ENCODE measurements at places on chromosomes 1 and 21. TPM values are rescaled to one million over a fixed set of nuclear protein-coding genes. Genes with fewer than 3 reads are reported as not detected.

The GPR25 gene
- total RNA-seq: not detected

The YBX1 gene
- 682 TPM for total RNA-seq

The FMO5 gene
- total RNA-seq: 0.19 TPM

The WNT4 gene
- not detected for total RNA-seq

The PTGFRN gene
- 74.1 TPM for total RNA-seq

The DCST1 gene
- not detected for total RNA-seq

Data from regular cardiac myocyte (primary cell).